ENCODE measurements at places on chromosomes 7 and 10.
A peak's percentile ranks its signal among the peaks of the same experiment; 100 is the strongest.

- DNase-seq, result no peak
Measured at GRCh38 chr7:136293272-136293671, 316.1 kb upstream of the MTPN start.

DNA sequence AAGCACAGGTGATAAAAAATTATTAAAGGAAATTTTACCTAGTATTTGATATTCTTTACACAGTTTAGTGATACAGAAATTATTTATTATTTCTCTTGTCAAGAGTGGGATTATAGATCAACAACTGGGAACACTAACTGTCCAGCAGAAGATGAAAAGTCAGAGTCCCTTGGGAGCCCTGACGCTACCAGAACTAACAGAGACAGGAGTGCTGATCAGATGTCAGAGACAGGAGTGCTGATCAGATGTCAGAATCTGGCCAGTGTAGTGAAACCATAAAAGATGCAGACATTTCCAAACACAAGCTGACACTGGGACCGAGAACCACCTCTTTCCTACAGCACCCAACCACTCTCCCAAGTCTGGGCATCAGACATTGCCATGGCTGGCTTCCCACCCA lies 828.2 kb downstream of the TNS3 start:
- DNase-seq, result no peak

- no peak for DNase-seq
Measured at GRCh38 chr10:116263870-116264655, 8.9 kb downstream of the GFRA1 start.

- DNase-seq, result no peak
Measured at GRCh38 chr7:85673876-85674275, 487.0 kb upstream of the SEMA3D start.

- DNase-seq, result no peak
Measured at GRCh38 chr7:70113536-70113935, 515.3 kb downstream of the AUTS2 start.

GRCh38 chr10:6088721-6089333 lies at the start of gene RBM17:
RBM17 (plus strand) TSS chr10:6089034; CDS start chr10:6097066, 8,032 bp downstream.
- DNase-seq, result peak; percentile 99

DNA sequence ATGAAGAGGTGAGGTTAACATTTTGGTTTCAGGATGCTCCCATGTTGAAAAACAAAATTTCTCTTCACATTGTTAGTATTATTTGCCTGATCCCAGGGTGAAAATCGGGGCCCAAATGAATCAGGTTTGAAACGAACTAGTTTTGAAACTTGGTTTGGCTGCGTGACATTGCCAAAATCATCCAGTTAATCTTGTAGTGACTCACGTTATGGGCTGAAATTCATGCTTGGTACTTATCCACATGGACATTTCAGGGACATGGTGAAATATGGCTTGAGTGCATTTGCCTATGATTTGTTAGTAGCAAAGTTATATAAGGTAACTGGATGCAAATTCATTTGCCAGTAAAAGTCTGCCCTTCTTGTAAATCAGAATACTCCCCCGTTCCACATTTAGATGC lies 97.3 kb downstream of the CFAP58 start:
- no peak for DNase-seq

GRCh38 chr10:11525503-11525902 lies 85.9 kb downstream of the USP6NL start:
- no peak for DNase-seq

- no peak for DNase-seq
Measured at GRCh38 chr7:122329145-122329802, 24.7 kb upstream of the FEZF1 start.

Measured in inflammatory macrophage treated with lipopolysaccharide for 1 hour (primary cell).